Adrenal gland (tissue), 19 donors: ENCODE measurements at places on chromosomes 4 and X.

DNA sequence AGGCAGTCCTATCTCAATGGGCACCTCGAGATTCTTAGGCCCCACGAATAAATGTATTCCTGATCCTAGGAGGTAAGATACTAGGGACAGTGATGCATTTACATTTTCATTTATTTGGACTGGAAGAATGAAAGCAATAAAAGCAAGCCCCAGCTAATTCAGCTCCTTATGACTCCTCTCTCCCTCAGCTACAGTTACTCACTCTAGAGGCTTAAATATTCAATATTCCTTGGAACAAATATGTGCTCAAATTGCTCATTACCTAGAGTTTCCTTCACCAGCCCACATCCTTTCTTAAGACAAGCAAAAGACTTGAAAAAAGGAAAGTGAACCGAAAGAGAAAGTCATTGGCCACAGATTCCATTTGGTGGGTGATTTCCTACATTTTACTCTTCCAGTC, 13.9 kb downstream of the PAGE2 start:
- DNase-seq: no peak

GRCh38 chrX:64853424-64853823, 122.8 kb downstream of the ZC4H2 start:
- no peak for DNase-seq

DNA sequence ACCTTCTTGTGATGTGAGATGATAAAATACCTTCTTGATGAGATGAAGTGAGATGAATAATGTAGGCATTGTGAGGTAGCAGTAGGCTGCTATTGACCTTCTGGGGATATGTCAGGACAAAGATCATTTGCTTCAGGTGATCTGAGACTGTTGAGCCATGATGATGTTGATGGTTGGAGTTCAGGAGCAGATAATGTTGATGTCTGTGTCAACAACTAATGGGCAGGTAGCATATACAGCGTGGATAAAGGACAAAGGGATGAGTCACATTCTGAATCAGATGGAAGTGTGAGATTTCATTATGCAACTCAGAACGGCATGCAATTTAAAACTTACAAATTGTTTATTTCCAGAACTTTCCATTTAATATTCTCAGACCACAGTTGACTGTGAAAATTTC, 57.3 kb downstream of the RAP1GDS1 start:
- no peak for DNase-seq

DNA sequence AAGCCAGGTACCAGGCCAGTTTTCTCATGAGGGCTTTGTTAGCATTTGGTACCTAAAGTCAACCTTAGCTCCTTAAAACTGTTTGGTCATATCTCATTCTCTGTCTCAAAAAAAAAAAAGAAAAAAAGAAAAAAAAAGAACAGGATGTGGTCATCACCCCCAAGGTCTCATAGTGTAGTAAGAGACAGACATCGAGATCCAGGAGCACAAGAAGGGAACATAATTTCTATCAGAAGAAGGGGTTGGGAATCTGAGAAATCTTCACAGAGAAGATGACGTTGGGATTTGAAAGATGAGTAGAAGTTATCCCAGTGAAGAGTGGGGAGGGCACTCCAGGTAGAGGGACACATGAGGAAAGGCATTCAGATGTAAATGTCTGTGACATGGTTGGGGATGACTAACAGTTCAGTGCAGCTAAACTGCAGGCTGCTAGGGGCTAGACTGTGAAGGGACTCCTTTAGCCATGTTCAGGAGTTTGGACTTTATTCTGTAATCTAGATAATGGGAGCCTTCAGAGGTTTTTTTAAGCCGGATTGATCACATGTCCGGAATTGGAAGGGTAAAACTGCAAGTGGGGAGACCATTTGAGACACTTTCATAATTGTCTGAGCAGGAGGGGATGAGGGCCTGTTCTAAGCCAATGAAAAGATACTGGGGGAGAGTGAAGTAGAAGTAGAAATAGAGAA, 26.9 kb upstream of the GJB1 start:
- DNase-seq: no peak

DNA sequence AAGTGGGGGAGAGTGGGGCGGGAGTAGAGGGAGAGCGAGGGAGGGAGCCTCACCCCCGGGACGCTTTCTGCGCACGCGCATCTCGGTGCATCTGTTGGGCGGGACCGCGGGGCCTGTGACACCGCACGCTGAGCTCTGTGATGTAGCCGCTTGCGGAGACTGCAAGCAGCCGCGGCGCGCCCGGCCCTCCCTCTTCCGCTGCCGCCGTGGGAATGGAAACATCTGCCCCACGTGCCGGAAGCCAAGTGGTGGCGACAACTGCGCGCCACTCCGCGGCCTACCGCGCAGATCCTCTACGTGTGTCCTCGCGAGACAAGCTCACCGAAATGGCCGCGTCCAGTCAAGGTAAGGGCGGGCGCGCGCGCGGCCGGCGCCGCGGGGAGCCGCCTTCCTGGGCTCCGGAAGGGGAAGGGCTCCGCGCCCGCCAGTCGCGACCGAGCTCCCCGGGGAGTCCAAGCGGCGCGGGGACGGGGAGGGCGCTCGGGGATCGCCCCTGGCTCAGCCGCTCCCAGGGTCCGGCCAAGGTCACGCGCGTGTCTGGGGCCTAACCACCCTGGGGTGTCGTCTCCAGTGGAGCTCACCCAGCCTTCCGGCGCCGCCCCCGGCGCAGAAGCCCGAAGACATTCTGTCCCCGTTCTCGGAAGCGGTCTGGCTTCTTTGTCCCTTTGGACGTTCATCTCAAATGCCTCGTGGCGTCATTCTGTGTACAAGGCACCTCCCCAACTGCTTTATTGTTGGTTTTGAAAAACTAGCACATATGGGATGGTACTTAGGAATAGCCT, at the start of gene FUNDC2:
TSS of gene FUNDC2 (plus strand) at position 118 of the 782 bp plus-strand sequence. CDS start at position 213, 95 bp downstream.
- peak; percentile 95 for DNase-seq

GRCh38 chr4:185145572-185145971, 2.5 kb downstream of the SLC25A4 start:
- peak; percentile 43 for DNase-seq

DNA sequence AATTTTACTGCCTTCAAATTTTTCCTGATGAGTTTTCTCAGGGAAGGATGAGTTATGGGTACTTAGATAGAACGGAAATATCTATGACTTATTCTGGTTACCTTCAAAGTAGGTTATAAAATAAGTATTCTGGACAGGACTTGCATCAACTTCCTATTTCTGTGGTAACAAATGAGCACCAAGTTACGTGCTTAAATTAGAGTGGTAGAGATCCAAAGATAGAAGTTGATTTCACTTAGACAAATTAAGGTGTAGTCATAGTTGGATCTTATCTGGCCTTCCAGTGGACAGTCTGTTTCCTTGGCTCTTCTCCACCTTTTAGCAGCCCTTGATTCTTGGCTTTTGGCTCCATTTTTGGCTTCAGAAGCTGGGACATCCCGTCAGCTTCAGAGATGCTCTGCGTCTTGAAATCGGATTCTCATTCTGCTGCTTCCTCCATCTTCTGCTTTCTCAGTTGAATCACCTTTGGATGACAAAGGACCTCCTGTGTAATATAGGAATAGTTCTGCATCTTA, 109.9 kb downstream of the ZNF518B start:
- no peak for DNase-seq

DNA sequence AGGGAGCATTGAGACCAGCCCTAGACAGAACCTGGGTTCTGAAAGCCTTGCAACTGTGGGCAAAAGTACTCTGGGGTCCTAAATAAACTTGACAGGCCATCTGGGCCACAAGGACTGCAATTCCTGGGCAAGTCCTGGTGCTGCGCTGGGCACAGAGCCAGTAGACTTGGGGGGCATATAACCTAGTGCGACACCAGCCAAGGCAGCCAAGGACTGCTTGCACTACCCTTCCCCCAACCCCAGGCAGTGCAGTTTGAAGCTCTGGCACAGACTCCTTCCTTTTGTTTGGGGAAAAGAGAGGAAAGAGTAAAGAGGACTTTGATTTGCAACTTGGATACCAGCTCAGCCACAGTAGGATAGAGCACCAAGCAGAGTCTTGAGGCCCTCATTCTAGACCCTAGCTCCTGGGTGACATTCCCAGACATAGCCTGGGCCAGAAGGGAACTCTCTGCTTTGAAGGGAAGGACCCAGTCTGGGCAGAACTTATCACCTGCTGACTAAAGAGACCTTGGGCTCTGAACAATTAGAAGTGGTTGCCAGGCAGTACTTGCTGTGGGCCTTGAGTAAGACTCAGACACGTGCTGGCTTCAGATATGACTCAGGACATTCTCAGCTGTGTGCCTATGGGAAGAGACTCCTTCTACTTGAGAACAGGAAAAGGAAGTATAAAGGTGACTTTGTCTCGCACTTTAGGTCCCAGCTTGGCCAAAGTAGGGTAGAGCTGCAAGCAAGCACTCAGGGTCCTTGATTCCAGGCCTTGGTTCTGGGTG, 522.8 kb downstream of the GLUD2 start:
- peak; percentile 55 for DNase-seq
